ENCODE measurements at places on chromosomes 1 and 21. TPM values are rescaled to one million over a fixed set of nuclear protein-coding genes. Genes with fewer than 3 reads are reported as not detected.

CLDN17 gene
- not detected for total RNA-seq

SYT11 gene
- total RNA-seq = 56.8 TPM

CFAP107 gene
- not detected for total RNA-seq

- peak; percentile 45 for DNase-seq
Observed at GRCh38 chr1:72037745-72038343, 244.5 kb downstream of the NEGR1 start.

DNA sequence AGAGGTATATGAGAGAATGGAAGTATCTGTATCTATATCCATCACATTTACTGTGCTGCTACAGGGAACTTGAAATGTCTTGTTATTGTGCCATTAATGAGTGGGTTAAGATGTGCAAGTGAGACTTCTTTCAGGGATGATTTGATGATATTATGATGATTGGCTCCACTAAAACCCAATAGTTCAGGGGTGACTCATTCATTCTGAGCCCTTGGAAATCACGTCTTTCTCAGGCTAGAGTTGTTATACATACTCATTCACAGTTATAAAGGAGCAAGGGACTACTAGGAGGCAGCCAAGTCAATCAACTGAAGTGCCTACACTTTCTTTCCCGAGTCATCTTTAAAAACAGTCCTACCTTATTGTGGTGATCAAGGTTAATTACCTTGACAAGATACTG lies 1109.8 kb upstream of the B3GALT2 start:
- DNase-seq = no peak

DNA sequence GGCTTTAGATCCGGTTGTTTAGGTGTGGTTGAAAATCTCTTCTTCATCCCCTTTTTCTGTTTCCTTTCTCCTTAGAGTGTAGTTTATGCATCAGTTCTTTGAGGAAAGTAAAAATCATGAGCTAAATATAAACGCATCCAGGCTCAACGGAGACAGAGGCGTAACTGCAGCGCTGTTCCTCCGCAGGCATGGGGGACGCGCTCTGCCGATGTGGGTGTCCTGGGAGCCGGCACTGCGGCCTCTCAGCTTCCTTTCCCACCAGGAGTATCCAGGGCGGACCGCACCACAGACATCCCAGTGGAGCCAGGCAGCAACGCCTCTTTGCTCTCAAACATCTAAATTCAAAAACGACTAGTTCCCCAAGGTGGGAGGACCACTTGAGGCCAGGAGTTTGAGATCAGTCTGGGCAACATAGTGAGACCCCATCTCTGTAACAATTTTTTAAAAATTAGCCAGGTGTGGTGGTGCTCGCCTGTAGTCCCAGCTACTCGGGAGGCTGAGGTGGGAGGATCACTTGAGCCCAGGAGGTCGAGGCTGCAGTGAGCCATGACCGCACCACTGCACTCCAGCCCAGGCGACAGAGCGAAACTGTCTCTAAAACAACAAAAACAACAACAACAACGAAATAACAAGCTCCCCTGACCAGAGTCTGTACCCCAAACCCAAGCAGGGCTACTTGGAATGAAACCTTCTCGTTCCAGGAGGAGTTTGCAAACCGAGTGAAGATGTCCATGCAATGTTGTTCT lies 16.4 kb downstream of the SLC45A1 start:
- DNase-seq = no peak

DNA sequence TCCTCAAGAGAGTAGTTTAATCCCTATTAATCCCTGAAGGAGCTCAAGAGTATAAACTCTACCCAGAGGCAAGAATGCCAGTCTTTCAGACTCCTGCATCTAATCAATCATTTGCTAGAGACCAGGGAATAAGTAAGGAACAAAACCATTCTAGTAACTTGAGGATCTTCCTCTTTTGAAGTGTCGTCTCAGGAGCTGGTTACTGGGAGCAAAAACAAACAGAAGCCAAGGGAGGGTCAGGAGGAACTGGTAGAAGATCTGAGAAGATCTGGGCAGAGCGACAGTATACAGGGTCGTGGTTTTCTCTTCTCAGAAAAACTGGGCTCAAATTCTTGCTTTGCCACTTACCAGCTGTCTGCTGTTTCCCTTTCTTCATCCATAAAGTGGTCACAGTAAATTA lies 69.3 kb downstream of the RPS6KA1 start:
- DNase-seq = no peak

- no peak for DNase-seq
Observed at GRCh38 chr1:33232716-33233115, 23.6 kb upstream of the ZNF362 start.

DNA sequence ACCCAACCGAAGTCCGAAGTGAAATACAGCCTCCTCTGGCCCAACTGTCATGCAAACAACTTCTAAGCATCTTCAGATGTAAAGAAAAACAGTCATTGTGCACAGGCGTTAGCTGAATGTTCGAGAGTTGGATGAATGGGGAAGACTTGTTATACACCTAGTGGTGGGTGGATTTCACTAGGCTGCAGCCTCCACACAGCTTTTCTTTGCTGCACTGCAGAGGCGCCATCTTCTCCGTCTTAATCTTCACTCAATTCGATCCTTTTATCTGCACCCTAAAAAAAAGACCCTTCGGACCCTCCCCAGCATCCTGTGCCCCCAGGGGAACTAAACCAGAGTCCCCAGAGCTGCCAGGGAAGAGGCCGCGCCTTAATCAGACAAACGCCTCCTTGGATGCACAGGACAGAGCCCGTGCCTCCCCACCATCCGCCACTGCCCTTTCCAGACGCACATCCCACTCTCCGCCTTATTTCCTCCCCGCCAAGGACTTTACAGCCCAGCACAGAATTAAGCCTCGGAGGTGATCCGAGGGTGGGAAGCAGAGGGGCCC lies 1.4 kb downstream of the APP start:
- DNase-seq = no peak

DNA sequence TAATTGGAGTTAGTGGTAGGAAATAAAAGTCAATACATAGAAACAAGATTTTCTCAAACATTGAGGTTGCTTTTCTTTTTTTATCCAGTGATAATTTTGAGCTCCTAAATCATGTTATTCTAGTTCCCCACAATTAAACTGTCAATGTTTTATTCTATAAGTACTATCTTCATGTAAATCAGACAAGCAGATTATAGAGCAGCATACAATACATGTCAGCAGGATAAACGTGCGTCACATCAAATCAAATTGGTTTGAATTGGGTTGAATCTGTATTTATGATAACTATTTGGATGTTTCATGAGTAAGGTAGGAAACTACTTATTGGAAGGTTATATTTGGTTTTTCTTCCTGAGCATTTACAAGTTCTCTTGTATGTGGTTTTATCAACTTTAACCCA lies 2028.7 kb downstream of the NCAM2 start:
- no peak for DNase-seq

DNA sequence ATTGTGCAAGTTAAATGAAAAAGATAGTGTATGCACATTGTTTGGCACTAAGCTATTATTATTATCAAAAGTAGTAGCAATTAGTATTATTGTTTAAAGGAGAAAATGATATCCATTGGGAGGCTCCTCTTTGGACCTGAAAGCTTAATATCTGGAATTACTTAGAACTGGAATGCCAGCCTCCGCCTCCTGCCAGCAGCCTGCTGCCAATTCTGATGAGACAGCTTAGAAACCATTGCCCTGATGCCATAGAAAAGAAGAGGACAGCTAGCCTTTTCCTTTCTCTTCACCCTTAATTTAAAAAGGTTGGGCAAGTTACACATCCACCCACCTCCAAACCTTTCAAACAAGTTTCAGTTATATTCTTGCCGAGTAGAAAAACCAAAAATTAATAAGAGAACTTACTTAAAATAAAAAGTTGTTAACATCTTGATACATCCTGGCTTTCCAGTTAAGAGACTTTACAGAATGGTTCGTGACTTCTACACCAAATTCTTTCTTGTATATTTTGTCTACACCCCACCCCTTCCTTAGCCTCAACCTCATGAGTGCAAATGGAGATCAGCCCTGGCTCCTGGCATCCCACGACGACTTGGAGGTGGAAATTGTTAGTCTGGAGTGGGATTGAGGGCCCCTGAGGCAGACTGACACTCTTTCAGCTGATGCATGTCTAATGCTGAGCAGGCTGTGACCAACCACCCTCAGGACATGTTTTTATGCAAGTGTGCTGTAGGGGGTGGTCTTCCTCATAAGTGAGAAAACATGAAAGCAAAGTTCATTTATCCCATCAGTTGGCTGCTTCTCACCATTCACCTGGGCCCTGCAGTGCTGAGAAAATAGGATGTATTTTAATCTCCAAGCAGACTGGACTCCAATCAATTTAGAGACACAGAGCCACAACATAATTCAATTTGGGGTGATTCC lies 120.6 kb downstream of the KCNJ15 start:
- DNase-seq = no peak
